Activated CD4-positive, alpha-beta T cell treated with anti-CD3 and anti-CD28 coated beads, Interleukin-2, Interleukin-6, amounts not matched to agents 100 ng/mL and 50 ng/mL, durations not matched to agents 16 hours and 8 hours (primary cell): ENCODE measurements at places on chromosomes 6 and 20.
A peak's percentile ranks its signal among the peaks of the same experiment; 100 is the strongest.

DNA sequence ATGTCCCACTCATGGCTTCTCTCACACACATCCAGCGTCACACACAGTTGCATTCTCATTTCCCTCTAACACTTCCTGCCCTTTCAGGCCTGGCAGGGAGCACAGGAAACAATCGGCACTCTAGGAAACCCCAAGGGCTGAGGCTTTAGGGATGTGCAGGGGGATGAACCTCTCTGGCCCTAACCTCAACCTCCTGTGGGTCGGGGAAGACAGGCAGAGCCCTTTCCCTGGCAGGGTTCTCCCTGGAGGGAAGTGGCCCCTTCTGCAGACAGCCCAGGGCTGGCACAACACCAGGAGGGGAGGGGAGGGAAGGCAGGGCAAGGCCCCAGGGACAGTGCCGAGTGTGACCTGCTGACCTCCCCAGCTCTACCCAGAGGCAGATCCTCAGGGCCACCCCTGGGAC lies 2.7 kb downstream of the TEAD3 start:
- no peak for DNase-seq

DNA sequence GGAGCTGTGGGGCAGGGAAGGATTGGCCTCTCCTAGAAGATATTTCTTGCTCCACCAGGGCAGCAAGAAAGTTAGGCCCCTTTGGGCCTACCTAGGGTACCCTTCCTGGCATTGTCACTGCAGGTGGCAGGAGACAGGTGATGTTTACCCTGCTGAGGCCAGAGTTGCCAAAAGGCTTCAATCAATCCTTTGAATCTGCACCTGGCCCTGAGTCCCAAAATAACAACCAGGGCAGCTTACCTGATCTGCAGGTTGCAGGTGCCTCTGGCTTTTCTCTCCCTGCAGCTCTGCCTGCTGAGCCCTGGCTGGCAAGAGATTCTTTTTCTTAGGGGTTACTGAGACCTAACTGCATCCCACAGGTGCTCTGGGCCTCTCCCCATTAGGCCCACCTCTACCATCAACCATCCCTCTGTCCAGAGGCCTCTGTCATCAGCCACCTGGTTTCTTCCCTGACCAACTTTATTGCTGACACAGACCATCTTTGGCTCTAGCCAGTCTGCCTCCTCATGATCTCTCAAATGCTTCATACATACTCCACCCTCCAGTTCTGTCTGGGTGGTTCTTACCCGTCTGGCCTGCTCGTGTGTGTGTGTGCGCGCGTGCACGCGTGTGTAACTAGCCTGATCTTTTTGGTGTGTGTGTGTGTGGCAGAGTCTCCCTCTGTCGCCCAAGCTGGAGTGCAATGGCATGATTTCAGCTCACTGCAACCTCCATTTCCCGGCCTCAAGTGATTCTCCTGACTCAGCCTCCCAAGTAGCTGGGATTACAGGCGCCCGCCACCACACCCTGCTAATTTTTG lies 13.7 kb downstream of the BCL2L1 start:
- no peak for DNase-seq

- DNase-seq: no peak
These were observed 39.3 kb upstream of the APCDD1L start for GRCh38 chr20:58554541-58554940.

- no peak for DNase-seq
These were observed 2.3 kb downstream of the RNF114 start for GRCh38 chr20:49938173-49939163.

- DNase-seq: no peak
These were observed 67.1 kb upstream of the GATA5 start for GRCh38 chr20:62542862-62543261.

DNA sequence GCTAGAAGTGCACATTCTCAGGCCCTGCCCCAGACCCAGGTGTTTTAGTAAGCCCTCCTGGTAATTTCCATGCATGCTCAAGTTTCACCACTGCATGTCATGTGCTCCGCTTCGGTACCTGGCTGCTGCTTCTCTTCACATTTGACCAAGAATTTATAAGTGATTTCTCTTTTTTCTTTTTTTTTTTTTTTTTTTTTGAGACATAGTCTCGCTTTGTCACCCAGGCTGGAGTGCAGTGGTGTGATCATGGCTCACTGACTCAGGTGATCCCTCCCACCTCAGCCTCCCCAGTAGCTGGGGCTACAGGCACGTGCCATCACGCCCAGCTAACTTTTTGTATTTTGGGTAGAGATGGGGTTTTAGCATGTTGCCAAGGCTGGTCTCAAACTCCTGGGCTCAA lies 16.0 kb downstream of the TM9SF4 start:
- DNase-seq: no peak

DNA sequence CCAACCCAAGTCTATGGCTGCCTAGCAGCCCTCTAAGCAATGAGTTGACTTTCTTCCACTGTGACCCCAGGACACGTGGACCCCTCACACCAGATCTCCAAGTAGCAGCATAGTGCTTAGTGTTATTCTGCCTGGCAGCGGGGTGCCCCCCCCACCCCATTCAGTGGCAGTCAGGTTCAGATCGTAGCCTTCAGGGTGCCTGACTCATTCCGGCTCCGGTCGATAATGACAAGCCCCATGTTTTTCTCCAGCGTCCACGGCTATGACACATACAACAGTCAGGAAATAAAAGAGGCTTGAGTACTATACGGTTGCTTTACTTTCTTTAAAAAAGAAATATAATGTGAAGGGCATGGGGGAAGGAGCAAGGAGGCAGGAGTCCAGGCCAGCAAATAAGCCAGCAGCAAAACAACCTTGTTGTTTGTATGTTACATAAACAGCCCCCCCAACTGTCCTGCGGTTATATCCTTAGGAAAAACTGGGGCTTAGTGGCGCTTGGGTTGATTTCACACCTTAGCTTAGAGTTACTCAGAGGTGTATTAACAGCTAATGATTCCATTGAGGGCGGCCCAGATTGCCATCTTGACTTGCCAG lies 23.1 kb downstream of the GNAS start:
- DNase-seq: no peak

- DNase-seq: no peak
These were observed 76.1 kb downstream of the HCRTR2 start for GRCh38 chr6:55250400-55250799.

DNA sequence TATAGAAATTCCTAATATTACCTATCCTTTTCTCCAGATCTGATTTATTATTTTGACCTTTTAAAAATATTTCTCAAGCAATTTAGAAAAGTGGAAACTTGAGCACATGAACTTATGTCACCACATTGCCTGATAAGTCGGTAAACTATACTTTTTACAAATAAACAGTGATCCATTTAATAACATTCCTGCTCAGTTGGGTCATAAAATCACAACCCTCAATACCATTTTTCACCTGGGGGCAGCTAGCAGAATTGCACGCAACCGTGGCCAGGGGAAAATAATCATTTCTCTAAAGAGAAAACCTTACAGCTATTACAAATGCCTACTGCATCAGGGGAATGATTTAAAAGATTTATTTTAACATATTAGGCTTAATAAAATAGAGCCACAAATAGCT lies 614.5 kb downstream of the PHF3 start:
- DNase-seq: no peak

- no peak for DNase-seq
These were observed 11.9 kb downstream of the OR12D1 start for GRCh38 chr6:29426654-29427053.

- no peak for DNase-seq
These were observed 813.3 kb downstream of the HACE1 start for GRCh38 chr6:104046426-104046825.

DNA sequence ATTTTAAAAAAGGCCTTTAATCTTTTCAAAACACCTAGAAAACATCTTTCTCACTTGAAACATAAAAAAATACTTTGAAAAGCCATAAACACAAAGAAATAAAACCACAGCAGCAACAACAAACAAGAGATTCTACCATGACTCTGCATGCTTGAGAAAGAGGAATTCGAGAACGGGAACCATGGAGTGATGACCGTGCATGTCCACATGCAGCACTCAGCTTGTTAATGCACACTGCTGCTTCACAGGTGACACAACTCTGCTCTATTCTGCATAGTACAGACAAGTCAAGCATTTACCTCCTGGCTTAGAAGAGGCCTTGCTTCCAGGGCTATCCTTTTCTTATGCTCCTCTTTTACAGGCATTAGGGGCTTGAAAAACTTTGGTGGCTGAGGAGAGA lies 64.9 kb upstream of the NUP153 start:
- no peak for DNase-seq

DNA sequence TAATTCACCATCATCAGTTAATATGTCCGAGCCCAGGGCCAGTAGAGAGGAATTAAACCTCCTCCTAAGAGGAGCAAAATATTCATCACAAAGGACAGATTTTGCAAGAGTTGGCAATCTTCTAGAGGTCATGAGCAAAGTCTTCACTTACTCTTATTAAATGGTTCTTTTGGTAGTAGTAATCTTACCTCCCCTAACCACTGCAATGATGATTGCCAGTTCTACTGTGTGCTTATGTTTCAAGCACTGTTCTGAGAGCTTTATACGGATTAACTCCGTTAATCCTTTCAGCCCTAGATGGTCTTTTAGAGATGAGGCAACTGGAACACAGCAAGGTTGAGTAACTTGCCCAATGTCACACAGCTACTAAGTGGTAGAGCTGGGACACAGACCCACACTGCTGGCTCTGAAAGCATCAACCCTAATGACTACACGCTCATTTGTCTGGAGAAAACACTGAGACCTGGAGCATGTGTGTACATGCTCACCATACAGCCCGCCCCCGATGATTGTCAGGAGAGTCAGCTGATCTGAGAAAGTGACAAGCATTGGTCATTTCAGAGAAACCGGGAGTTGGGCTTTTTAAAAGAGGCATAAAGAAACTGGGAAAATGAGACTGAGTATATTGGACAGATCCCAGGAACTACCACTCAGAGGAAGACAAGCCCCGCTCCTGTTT lies 276.0 kb downstream of the NRN1 start:
- DNase-seq: no peak

DNA sequence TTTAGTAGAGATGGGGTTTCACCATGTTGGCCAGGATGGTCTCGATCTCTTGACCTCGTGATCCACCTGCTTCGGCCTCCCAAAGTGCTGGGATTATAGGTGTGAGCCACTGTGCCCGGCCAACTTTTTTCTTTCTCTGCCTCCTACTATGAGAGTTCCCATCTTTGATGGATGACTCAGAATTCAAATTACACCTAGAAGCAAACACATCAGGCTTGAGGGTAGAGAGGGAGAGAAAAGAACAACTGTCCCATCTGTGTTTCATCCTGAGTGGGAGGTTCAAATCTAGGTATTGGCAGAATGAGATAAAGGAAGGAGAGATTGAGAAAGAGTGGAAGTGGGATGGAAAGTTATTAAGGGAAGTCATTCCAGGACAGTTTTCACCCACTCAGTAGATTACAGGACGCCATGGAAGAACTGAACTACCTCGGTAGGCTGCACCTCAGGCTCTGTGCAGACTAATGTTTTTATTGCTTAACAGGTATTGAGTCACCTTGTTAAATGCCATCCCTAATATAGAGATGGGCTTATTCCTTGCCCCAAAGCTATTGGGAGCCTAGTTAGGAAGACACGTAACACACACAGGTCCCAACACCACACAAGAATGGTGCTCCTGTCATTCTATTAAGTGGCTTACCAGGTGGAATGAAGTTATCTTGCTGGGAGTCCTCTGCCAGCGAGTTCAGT lies 275.7 kb downstream of the SOX4 start:
- no peak for DNase-seq

DNA sequence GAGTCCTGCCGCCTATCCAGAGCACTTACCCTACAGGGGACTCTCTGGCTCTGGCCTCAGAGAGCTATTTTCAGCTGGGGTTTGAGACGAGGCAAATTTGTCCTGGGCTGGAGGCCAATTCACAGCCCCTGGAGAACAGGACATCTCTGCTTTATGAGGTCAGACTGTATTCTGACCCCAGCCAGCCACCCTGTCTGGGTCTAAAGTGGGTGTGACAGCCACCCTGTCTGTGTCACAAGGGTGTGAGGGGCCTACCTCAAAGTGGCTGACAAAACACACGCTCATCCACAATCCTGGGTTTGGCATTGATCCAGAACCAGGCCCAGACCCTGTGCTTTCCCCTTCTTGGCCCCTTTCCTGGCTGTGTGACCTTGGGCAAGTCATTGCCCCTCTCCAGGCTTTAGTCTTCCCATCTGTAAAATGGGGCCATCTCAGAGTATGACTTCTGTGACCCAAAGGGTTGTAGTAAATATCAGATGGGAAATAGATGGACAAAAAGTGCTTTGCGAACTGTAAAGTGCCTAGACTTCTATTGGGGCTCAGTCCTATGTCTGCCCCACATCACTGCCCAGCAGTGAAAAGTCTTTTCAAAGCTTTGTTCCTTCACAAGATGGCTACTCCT lies 44.1 kb upstream of the TGM2 start:
- DNase-seq: no peak

GRCh38 chr6:3001773-3002293 lies 2.1 kb downstream of the NQO2 start:
- DNase-seq: peak; percentile 75

GRCh38 chr6:113734982-113735381 lies 122.2 kb upstream of the MARCKS start:
- DNase-seq: no peak

GRCh38 chr6:28658475-28659249 lies 133.0 kb downstream of the GPX5 start:
- no peak for DNase-seq

DNA sequence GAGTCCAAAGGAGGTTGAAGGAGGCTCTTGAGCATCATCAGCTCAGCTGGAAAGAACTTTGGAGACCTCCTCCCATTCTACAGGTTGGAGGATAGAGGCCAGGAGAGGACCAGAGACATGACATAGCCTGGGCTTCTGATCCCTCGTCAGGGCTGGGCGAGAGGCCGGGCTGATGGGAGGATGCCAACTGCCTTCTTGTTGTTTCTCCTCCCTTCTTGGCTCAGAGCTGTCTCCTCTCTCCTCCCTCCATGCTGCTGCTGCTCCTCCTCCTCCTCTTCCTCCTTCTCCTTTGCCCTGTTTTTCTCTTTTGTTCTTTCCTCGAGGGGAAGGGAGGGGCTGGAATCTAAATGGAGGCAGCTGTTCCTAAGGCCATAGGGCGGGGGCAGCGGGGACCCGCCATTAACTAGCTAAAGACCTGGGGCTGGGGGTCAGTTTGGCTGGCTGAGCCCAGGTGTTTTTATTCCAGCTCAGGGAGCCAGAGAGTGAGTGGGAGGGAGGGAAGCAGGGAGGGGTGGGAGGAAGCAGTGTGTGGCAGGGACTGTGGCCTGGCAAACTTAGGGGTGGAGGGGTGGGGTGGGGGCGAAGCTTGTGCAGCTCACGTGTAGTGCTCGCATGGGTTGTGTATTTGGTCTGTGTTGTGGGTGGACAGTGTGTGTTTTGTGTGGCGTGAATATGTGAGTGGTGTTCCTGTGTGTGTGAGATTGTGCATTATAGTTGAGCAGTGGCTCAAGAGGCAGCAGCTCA lies 84.8 kb downstream of the CD40 start:
- no peak for DNase-seq

DNA sequence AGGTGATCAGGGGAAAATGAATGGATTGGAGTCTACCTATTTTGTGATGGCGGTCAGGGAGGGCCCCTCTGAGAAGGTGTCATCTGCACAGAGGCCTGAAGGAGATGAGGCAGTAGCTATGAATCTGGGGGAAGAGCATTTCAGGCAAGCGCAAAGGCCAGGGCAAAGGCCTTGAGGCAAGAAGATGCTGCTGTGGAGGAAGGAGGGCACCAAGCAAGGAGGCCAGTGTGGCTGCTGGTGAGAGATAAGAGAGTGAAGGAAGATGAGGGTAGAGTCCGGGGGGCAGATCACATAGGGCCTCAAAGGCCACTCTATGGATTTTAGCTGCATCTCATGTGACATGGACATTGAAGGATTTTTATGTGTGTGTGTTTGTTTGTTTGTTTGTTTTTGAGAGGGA lies 20.6 kb upstream of the CSNK2A1 start:
- DNase-seq: no peak

GRCh38 chr6:69580706-69581105 lies 216.1 kb downstream of the LMBRD1 start:
- DNase-seq: no peak
